Stimulated activated CD8-positive, alpha-beta memory T cell treated with anti-CD3 and anti-CD28 coated beads, Interleukin-4, amount 100 ng/mL, for 48 hours (primary cell): ENCODE measurements at places on chromosomes 12 and 14.

GRCh38 chr12:25372969-25373817, 122.5 kb upstream of the KRAS start:
- no peak for DNase-seq

GRCh38 chr14:90408713-90409112, 11.9 kb downstream of the CALM1 start:
- no peak for DNase-seq

- peak; percentile 90 for DNase-seq
Measured at GRCh38 chr12:121351820-121352681, at the start of gene ANAPC5. Gene ANAPC5, minus strand, starts transcription at chr12:121352411. Its CDS starts 71 bp downstream, at chr12:121352340.

- DNase-seq = no peak
Measured at GRCh38 chr14:106013879-106014376, 487.5 kb downstream of the TMEM121 start.

- no peak for DNase-seq
Measured at GRCh38 chr12:6821591-6822425, at the start of gene GPR162. Gene GPR162, plus strand, starts transcription at chr12:6821821. Its CDS starts 2,078 bp downstream, at chr12:6823899.
